ENCODE measurements at places on chromosomes 3 and 15. TPM values are rescaled to one million over a fixed set of nuclear protein-coding genes. Genes with fewer than 3 reads are reported as not detected.

- DNase-seq = no peak
These were observed 82.7 kb downstream of the SLC25A26 start for GRCh38 chr3:66303491-66303901.

- no peak for DNase-seq
These were observed 107.1 kb upstream of the LINGO1 start for GRCh38 chr15:77739591-77740378.

GRCh38 chr3:143442814-143443447 is 323.4 kb downstream of the CHST2 start:
- no peak for DNase-seq

DNA sequence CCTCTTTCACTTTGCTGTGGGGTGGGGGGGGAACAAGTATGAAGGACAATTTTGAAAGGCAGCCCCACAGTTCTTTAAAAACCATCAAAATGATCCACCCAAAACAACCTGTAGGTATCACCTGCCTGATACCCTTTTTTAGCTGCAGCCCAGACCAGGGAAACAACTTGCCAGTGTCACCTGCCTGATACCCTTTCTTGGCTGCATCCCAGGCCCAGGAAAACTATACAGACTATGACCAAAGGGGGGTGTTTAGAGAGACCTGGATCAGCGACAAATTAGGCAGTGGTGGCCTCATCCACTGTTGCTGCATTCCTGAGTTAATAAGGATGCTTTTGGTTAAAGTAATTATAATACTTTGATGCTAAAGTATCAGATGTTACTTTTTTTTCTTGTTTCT is 122.0 kb downstream of the VPS13C start:
- no peak for DNase-seq

FBXL22 gene
- 0.60 TPM for total RNA-seq

- DNase-seq = no peak
These were observed 4.3 kb upstream of the LRRK1 start for GRCh38 chr15:100914876-100915275.
